ENCODE measurements at places on chromosomes 5 and 9. TPM values are rescaled to one million over a fixed set of nuclear protein-coding genes. Genes with fewer than 3 reads are reported as not detected.

DNA sequence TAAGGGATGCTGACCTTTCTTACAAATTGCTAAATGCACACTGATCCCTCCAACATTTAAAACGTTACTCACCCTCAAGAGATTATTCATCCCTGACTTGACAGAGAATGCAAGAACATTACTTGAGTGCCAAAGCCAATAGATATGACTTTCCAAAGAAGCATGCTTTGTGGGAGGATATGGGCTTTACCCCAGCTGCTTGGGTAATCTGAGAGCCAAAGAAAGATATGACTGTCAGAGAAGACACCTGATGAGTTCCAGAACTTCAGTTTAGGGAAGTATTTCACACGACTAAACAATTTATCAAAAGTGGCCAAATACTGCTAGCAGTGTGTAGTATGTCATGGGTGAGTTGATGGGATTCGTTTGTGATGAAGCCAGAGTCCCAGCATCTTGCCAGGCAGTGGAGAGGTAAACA is 7.4 kb upstream of the SPDL1 start:
- no peak for DNase-seq

The GOLGA1 gene
- polyA plus RNA-seq = 10.9 TPM

The GGTA1 gene
- polyA plus RNA-seq = 9.1 TPM

GRCh38 chr5:158908425-158909220 is 191.1 kb downstream of the EBF1 start:
- no peak for DNase-seq

DNA sequence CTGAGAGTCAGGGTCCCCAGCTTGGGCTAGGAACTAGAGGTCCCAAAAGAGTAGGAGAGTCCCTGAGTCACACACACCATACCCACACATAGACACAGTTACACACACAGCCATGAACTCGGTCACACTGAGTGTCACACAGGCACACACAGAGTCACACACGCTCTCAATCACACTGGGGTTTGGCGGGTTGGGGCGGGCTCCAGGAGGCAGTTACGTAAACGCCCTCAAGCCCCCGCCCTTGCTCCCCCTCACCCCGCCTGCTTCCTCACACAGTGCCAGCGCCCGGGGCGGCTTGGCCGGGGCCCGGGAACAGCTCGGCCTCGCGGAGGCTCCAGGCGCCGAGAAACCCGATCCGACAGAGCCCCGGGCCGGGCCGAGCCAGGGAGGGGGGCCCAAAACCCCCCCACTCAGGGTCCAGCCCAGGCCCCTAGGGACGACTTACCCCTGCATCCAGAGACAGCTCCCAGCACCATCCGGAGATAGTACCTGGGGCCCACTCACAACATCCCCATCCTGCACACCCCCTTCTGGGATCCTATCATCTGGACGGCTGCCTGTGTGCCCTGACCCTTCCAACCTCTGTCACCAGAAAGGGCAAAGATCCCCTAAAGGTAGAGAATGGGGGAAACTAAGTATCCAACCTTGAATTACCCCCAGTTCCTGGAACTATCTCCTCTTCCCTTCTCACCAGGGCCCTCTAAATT is 3.5 kb upstream of the CNTFR start:
- DNase-seq = no peak

- DNase-seq = peak; percentile 67
Observed at GRCh38 chr9:129334105-129334935, 156.3 kb upstream of the IER5L start.

GRCh38 chr9:99071313-99072039 is 33.4 kb upstream of the TGFBR1 start:
- DNase-seq = no peak

DNA sequence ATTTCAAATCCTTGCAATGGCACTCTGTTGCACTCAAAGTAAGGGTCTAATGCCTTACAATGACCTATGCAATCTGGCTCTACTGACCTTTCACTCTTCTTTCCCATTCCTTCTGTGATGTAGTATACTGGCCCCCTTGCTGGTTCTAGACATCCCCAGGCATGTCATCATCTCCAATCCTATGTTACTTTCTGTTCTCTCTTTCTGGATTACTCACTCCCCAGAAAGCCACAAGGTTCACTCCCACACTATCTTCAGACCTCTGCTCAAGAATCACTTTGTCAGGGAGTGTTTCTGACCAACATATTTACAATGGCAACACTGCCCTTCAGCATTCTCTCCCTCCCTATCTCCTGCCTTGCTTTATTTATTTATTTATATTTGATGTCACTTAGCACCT is 802.2 kb upstream of the WWC1 start:
- no peak for DNase-seq

DNA sequence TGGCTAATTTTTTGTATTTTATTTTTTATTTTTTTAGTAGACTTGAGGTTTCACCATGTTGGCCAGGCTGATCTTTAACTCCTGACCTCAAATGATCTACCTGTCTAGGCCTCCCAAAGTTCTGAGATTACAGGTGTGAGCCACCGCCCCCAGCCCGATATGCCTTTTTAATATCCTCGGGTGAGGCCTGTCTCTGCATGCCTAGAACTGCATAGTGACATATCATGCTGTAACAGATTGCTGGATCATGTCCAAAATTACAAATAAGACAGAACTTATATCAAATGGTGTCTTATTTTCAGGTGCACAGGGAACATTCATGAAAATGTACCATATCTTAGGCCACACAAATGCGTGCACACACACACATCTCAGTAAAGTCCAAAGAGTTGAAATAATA is 39.1 kb upstream of the PJA2 start:
- DNase-seq = no peak

- DNase-seq = no peak
Observed at GRCh38 chr5:35819668-35820067, 37.0 kb upstream of the IL7R start.

The RAB3C gene
- 0.34 TPM for polyA plus RNA-seq

DNA sequence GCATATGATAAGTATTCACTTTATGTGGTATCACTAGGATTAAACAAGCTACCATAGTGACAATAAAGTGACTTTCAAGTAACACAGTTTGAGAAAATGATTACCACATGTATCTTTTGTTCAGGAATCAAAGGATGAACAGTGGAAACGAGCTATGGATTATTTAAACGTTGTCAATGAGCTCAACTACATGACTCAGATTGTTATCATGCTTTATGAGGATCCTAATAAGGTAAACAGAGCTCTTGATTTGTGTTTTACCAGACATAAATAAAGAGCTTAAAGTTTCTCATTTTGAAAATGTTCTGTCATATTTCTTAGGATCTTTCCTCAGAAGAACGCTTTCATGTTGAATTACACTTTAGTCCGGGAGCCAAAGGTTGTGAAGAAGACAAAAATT is 57.4 kb downstream of the PPIP5K2 start:
- DNase-seq = no peak

DNA sequence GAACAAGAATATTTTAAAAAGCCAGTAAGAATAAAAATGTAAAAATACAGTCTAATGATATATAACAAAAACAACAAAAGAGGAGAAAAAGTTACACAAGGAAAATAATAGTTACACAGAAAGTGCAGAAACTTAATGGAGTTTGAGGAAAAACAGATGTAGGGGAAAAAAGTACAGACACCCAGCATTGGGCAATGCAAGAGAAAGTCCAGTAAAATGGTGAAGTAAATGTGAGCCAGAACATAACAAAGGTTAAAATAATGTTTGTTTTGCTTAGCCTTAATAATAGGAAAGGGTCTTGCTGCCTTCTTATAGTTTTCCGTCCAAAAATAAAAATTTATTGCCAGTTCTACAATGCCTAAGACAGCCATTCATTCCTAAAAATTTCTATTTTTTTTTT is 364.2 kb downstream of the NNT start:
- DNase-seq = no peak

DNA sequence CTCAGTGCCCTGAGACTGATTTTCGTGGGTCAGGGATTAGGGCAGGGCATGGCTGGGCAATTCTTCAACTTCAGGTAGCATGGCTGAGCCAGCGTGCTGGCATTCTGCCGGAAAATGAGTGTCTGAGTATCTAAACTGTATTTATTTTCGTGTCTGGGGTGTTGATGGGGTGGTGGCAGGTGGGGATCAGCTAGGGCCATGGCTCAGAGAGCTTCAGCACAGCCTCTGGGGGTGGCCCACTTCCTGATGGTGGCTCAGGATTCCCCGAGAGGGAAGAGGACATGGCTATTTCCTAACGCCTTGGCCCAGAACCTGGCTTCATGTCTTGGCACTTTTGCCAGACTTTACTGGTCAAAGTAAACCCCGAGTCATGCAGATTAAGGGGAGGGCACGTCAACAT is 260.5 kb downstream of the GADD45G start:
- DNase-seq = no peak

The IFNA2 gene
- polyA plus RNA-seq = not detected

DNA sequence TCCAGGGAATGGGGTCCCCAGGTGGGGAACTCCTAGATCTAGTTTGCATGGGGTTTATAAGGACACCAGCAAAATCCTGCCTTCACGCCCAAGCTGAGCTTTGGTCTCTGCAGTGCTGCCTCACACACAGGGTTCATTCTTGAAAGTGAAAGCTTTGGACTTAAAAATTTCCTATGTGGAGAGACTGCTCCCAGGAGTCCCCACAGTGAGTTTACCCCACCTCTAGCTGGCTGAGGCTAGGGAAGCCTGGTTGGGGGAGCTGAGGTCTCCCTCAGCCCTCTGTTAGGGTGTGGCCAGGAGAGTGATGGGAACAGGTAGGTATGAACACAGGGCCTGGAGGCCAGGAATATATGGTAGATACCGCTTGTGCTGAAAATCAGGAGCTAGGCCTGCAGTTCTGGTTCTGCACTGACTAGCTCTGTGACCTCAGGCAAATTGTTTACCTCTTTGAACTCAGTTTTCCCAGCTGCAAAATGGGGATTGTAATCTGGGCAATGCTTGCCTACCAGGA is 41.5 kb upstream of the LARP1 start:
- no peak for DNase-seq

DNA sequence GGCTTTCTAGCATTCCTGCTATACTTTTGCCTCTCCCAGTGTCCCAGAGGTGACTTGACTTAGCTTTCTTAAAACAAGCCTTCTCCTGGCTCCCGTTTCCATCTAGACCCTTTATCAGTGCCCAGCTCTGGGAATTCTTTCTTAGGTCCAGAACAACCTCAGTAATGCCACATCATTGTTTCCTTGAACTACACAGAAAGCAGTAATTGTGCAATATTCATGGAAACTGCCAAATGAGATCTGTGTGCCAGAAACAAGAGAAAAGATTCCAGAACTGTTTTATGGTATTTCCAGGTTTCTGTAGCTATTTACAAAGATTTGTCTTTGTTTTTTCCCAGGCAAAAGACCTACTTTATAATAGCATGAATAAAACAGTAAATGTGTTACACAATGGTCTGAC is 391.3 kb downstream of the SLCO4C1 start:
- no peak for DNase-seq

DNA sequence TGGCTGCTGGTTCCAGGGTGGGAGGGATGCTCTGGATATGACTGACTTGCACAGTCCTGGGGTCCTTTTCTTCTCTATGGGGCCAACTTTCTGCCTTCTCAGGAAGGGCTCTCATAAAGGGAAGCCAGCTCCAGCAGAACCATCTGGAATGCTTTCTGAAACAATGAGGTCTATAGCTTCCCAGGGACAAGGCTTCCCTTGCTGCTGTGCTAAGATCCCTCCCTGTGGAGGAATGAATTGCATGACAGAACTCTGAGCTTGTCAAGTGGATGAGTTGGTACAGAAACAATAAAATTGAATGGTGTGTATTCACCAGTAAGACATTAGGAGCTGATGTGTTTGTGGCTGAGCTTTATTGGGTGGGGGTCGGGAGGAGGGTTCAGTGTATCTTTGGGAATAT is 19.8 kb downstream of the CKMT2 start:
- DNase-seq = no peak

DNA sequence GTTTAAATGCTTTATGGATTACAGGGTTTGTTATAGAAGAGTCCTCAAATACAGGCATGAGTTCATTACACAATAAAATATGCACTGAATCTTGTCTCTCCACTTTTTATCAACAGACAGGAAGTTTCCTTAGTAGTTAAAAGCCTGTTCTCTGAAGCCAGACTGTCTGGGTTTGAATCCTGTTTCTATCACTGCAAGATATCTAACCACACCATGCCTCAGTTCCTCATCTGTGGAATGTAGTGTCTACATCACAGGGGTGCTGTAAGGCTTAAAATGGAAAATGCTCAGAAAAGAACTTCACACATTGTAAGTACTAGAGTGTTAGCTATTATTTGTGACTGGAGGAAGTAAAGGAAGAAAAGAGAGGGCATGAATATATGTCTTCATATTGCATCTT is 9.3 kb downstream of the LIX1 start:
- no peak for DNase-seq

- no peak for DNase-seq
Observed at GRCh38 chr9:69121155-69122081, 52.7 kb upstream of the TJP2 start.

GRCh38 chr9:27572566-27572917 is 739 bp downstream of the C9orf72 start:
- DNase-seq = no peak

- no peak for DNase-seq
Observed at GRCh38 chr5:152529440-152529839, 124.4 kb upstream of the NMUR2 start.

DNA sequence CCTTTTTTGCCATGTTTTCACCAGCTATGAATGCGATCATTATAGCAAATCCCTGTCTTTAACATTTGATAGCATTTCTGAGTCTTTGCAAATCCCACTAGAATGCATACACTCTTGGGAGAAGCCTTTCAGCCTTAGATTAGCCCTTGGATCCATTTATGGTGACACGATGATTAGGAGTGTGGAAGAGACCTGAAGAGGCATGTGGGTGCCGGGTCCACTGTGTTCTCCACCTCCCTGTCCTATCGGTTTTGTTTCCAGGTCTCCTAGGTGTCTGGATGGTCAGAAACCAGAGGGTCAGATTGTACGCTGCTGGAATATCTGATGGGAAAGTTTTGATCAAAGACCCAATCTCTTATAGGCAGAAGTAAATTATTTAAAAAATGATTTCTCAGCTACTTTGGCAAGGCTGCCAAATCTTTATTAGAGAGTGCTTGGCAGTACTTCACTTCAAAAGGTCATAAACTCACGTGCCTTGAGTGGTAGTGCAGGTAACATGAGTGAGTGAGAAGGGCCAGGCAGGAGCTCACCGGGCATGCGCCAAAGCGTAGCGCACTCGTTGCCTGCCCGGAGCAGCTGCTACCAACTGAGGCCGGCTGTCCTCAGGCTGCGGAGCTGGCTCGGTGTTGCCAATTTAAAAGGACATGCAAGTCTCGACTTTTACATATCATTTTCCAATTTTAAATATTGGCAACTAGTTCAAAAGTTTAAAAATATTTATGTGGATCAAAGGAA is 51.3 kb downstream of the PCSK5 start:
- no peak for DNase-seq

DNA sequence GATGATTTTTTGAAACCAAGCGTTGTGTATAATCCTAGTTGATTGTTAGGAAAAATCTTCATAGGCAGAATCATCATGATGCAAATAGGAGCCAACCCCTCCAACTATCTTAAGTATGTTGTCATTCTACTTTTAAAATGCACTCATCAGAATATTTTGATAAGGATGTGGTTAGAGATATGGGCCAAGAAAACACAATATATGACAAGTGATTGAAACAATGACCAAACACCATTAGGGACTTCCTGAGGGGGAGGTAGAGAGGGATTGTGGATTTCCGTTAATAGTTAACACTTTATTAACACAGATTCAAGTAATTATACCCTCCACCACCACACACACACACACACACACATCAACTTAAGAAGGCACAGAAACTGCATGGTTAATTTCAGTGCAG is 143.3 kb downstream of the ARSB start:
- no peak for DNase-seq

- no peak for DNase-seq
Observed at GRCh38 chr5:160537940-160538339, 116.3 kb downstream of the PTTG1 start.

- DNase-seq = peak; percentile 11
Observed at GRCh38 chr5:137072361-137073115, 426.6 kb downstream of the SPOCK1 start.

The PCDHGB7 gene
- 7.0 TPM for polyA plus RNA-seq

The KIAA1958 gene
- 3.3 TPM for polyA plus RNA-seq

The FAM120A gene
- polyA plus RNA-seq = 56.3 TPM
